ENCODE measurements at places on chromosomes 16 and 17. TPM values are rescaled to one million over a fixed set of nuclear protein-coding genes. Genes with fewer than 3 reads are reported as not detected.

DNA sequence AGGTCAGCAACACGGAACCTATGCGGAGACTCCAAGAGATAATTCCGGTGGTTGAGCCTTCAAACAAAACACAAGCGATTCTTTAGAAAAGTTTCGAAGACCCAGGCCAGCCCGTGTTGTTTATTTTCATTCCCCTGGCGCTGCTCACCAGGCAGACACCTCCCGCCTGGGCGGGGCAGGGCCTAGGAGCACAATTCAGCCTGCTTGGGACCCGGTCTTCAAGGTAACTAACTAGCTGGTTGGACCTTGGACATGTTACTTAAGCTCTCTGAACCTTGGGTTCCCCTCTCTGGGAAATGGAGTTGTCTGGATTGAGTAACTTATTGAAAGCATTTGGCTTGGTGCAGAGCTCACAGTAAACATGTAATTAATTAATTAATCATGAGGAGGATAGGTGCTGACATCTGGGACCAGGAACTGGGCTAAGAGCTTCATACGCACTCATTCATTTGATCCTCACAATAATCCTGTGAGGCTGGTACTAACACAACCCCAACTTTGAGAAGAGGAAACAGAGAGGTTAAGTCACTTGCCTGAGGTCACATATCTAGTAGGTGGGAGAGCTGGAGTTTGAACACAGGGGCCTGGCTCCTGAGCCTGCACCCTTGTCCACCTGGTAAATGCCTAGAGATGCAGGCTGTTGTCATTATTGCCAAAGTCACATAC lies 125.3 kb upstream of the SMURF2 start:
- no peak overlapping the region for H3K4me3 ChIP-seq
- no peak for DNase-seq
- H3K27me3 ChIP-seq: no peaks in the 10 kb centered on the region
- peaks cover 9% of the 10 kb centered on the region for H3K4me1 ChIP-seq
- H3K36me3 ChIP-seq: peaks cover 26% of the 10 kb centered on the region
- H3K27ac ChIP-seq: no peak overlapping the region

DNA sequence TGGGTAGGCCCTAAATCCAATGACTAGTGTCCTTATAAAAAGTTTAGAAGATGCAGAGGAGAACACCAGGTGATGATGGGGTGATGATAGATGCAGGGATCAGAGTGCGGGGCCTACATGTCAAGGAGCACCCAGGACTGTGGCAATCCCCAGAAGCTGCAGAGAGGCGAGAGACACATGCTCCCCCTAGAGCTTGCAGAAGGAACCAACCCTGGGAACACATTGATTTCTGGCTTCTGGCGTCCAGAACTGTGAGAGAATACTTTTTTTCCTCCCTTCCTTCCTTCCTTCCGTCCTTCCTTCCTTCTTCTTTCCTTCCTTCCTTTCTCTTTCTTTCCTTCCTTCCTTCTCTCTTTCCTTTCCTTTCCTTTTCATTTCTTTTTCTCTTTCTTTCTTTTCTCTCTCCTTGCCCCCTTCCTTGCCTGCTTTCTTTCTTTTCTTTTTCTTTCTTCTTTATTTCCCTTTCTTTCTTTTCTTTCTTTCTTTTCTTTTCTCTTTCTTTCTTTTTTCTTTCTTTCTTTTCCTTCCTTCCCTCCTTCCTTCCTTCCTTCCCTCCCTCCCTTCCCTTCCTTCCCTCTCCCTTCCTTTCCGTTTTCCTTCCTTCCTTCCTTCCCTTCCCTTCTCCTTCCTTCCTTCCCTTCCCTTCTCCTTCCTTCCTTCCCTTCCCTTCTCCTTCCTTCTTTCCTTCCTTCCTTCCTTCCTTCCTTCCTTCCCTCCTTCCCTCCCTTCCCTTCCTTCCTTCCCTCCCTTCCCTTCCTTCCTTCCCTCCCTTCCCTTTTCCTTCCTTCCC lies 134.3 kb downstream of the HAPSTR1 start:
- H3K4me3 ChIP-seq: no peak overlapping the region
- peak; percentile 4 for DNase-seq
- H3K4me1 ChIP-seq: no peaks in the 10 kb centered on the region
- no peaks in the 10 kb centered on the region for H3K36me3 ChIP-seq

SLC52A1 gene
- total RNA-seq: not detected

DNA sequence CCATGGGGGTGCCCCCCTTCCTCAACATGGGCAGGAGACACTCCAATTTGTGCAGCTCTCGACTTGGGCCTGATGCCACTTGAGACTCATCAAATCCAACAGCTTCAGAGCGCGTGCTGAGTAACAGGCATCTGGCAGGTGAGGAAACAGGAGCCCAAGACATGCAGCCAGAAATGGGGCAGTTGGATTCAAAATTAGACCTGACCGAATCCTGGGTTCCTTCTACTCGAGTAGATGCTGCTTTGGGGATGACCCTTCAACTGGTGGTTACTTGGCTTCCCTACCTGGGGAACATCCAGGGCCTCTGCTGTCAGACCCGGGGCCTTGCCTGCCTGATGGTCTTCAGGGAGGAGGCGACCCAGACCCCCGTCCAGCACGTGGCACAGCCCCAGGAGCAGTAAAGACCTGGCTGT lies 488 bp upstream of the NTN3 start:
- no peak overlapping the region for H3K4me3 ChIP-seq
- H3K4me1 ChIP-seq: peaks cover 42% of the 10 kb centered on the region
- peaks cover 41% of the 10 kb centered on the region for H3K27me3 ChIP-seq
- DNase-seq: peak; percentile 19
- H3K36me3 ChIP-seq: no peaks in the 10 kb centered on the region
- H3K27ac ChIP-seq: no peak overlapping the region

ELMO3 gene
- 2.3 TPM for total RNA-seq

CACNG5 gene
- not detected for total RNA-seq

ABCC6 gene
- total RNA-seq: not detected

- no peak overlapping the region for H3K4me3 ChIP-seq
- H3K4me1 ChIP-seq: peaks cover 5% of the 10 kb centered on the region
- peaks cover 45% of the 10 kb centered on the region for H3K36me3 ChIP-seq
- DNase-seq: no peak
- H3K27me3 ChIP-seq: no peaks in the 10 kb centered on the region
- no peak overlapping the region for H3K27ac ChIP-seq
Observed at GRCh38 chr16:85783441-85783840, 15.9 kb downstream of the EMC8 start.

DNA sequence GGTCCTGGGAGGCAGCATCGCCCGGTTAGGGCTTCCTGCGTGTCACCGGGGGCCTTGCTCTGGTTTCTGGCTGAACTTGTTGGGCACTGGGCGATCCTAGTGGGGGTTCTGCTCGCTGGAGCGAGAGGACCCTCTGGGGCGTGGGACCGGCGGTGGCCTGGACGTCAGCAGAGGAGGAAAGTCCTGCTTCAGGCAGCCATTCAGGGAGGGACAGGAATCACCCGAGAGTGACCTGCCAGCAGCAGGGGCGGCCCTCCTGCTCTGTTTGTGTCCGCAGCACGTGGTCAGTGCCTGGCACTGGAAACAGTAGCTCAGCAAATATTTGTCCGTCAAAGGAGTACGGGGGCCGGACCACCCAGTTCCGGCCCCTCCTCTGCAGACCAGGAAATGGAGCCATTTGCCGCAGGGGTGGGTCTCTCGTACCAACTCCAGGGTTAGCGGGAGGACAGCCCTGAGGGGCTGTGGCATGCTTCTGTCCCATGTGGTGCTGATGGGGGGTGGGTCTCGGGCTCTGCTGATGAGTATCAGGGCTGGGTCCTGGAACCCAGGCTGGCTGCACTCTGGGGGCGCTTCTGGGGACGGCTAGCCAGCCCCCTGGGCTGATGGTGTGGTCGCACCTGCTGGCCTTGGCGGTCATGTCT lies 48.3 kb downstream of the BAIAP2 start:
- H3K4me3 ChIP-seq: no peak overlapping the region
- H3K4me1 ChIP-seq: peaks cover 13% of the 10 kb centered on the region
- no peak overlapping the region for H3K27ac ChIP-seq
- no peaks in the 10 kb centered on the region for H3K36me3 ChIP-seq
- DNase-seq: no peak
